ENCODE measurements at places on chromosomes 1 and 21.

- DNase-seq, result no peak
These were observed 37.1 kb downstream of the ATF6 start for GRCh38 chr1:161803181-161803580.

DNA sequence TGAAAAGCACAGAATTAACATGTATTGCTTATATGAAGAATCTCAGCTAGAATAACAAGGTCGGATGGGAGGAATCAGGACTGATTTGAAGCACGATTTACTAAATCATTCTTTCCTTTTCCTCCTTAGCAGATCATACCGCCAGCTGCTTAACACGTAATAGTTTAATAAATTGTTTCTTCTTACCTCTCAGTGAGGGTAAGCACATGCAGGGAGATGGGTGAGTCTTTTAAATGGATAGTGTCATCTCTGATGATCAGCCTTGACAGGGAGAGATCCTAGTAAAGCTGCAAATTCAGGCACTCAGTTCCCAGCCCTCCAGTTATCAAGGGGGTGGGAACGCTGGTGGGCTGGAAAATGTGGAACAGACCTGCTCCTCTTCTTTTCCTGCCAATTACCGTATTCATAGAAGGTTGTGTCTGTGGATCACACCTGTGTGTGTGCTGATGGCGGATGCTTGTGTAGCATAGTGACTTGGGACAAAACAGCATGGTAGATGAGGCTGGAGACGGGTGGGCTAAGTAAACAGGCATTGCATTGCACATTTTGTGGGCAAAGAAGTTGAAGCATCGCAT, 30.7 kb downstream of the NTPCR start:
- DNase-seq, result no peak

GRCh38 chr1:21260405-21261125, 29.7 kb downstream of the ECE1 start:
- DNase-seq, result no peak

GRCh38 chr1:94438692-94439276, 20.6 kb downstream of the ABCD3 start:
- DNase-seq, result no peak

- no peak for DNase-seq
These were observed 25.3 kb upstream of the BTG2 start for GRCh38 chr1:203280061-203280460.

DNA sequence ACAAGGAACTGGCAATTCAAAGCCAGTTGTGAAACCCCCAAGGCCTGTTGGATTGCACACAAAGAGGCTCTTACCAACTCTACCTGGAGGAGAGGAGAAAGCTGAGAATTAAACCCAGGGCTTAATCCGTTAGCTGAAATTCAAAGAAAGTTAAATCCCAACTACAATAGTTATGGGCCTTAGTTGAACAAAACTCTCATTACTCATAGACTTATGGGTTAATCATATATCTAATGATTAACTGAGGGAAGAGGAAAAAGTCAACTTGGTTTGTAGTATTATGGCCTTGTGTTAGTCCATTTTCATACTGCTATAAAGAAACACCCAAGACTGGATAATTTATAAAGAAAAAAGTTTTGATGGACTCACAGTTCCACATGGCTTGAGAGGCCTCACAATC, 838.2 kb upstream of the ADGRL2 start:
- DNase-seq, result no peak

DNA sequence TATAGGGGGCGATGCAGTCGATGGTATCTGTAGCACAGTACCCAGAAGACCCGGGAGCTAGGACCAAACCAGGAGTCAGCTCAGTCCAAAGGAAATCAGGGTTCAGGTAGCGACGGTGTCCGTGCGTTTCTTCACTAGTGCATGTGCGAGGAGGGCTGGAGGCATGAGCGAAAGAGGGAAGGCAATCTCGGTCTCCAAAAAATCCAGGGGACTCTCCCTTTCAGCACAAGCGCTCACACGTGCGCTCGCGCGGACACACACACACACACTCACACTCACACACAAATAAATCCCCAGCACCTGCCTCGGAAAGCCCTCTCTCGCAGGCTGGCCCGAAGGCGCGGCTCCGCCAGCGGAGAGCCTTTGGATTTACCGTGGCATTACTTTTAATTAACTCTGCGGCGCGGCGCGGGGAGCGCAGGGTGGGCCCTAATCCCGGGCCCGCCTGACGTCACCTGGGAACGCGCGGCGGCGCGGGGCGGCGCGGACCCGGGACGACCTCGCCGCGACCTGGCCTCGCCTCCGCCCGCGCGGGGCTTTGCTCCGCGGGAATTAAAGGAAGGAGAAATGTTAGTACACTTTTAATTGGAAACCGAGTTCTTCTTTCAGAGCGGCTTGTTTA, 121.2 kb downstream of the LMX1A start:
- DNase-seq, result no peak

DNA sequence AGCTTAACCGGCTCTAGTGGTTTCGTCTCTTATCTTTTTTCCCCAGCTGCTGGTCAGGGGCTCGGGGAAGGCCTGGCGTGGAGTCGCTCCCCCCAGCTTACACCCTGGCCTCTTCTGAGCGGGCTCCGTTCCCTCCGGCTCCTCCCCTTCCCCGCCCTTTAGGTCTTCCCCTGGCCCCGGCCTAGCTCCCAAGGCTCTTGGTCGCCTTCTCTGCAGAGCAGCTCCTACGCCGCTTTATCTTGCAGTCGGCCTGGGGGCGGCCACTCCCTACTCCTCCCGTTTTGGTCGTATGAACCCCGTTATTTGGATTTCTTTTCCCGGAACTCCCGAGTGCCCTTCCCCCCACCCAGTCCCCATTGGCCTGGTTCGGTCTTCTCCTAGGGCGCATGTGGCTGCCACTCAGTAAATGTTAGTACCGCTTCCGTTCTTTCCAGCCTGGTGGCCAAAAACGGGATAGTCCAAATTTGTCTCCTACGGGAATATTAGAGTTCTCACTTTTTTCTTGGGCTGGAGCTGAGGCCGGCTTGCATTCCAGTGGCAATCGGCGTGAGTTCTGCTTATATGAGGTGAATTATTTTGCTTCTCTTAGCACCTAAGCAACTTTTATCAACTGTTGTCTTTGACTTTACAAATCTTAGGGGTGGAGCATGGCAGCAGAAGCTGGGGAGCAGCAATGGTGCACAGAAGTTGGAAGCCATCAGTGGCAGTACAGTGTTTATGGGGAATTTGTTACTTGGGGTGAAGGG, 467 bp downstream of the THRAP3 start:
- DNase-seq, result no peak

DNA sequence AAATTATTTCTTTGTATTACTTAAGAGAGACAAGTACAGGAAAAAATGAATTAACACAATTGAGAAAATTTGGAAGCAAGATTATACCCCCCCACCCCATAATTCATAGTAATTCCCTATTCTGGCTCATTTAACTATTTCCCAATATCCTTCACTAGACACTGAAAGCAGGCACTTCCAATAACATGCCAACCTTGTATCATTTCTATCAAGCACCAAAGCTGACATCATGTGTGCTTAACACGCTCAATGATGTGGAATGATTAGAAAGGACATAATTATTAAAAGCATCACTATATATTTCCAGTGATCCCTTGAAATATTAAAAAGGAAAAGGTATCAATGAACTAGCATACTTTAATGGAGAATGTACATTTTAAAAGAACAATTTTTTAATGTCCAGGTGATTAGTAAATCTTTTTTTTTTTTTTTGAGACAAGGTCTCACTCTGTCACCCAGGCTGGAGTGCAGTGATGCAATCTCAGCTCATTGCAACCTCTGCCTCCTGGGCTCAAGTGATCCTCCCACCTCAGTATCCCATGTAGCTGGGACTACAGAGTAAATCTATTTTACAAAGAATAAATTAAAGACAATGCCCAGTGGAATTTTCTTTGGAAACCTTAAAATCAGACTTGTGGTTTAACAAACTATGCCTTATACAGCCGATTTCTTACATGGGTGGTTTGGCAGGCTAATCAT, 443.9 kb downstream of the DSCAM start:
- DNase-seq, result no peak

GRCh38 chr1:109091078-109091838, 694 bp downstream of the TMEM167B start:
- peak; percentile 44 for DNase-seq

GRCh38 chr1:66325594-66326380, 208.2 kb upstream of the SGIP1 start:
- DNase-seq, result no peak

- DNase-seq, result no peak
These were observed 4.7 kb upstream of the ADARB1 start for GRCh38 chr21:45069711-45070110.

- no peak for DNase-seq
These were observed 70.2 kb downstream of the SWT1 start for GRCh38 chr1:185227161-185227560.

GRCh38 chr21:26925636-26926035, 41.3 kb downstream of the ADAMTS5 start:
- DNase-seq, result no peak

DNA sequence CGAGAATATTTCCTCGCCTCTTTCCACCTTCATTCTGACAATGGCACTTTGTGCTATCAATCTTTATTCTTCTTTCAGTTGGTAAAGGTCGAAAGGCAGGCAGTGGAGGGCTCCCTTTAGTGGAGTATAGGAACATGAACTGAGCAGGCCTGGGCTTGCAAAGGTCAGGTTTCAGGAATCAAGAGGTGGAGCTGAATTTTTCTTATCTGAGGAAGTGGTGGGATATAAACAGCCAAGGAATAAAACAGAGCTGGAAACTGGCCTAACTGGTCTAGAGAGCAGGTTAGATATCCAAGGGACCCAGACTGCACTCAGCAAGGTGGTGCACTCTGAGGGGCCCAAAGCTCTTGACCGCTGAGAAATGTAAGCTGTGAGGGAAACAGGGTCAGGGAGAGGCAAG, 99.1 kb downstream of the PLA2G4A start:
- DNase-seq, result no peak

GRCh38 chr1:41135196-41135947, 106.7 kb downstream of the SCMH1 start:
- no peak for DNase-seq

- DNase-seq, result no peak
These were observed 233.5 kb downstream of the PLPP3 start for GRCh38 chr1:56345831-56346230.

GRCh38 chr1:20343149-20343937, 52.7 kb downstream of the VWA5B1 start:
- DNase-seq, result peak; percentile 40

GRCh38 chr1:19814681-19815503, at the start of gene RNF186:
TSS of gene RNF186 (minus strand) at chr1:19815283. CDS start at chr1:19815101, 182 bp downstream.
- no peak for DNase-seq

- DNase-seq, result no peak
These were observed 245.7 kb upstream of the RGS18 start for GRCh38 chr1:191912517-191912916.

DNA sequence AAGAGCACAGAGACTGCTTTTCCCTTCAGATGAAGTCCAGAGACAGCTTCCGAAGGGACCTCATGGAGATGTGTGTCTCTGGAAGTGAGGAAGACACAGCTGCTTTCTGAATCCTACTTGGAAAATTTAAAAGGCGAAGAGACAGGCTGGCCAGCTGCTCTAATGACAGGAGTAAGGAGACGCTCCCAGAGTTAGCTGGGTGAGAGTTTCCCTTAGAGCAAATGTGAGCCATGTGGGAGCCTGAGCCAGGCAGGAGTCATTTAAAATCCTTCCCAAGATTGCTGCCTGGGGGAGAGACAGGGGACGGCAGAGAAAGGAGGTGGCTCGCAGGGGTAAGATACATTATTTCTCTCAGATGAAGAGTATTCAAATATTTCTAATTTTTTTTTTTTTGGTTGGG, 53.1 kb downstream of the ZNF326 start:
- DNase-seq, result no peak

GRCh38 chr1:160108888-160109662, 6.5 kb upstream of the ATP1A2 start:
- peak; percentile 60 for DNase-seq

DNA sequence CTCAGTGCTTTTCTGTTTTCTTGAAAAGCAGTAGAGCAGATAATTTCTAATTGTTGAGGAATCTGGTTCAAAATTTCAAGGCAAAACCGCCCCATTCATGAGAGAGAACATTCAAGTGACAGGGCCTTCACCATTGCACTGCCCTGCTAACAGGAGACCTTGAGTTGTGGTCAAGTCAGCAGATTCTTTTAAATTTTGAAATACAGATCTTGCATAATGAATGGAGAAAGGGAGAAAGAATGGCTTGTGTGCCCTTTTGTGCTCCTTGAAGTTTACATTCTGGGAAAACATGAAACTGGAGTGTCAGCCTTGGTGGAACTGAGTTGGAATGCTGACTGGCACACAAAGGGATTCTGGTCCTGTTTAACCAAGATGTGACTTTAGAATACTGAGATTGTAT, 164.5 kb upstream of the UBE2U start:
- DNase-seq, result no peak

GRCh38 chr1:216209125-216209524, 214.1 kb downstream of the USH2A start:
- DNase-seq, result no peak

- DNase-seq, result no peak
These were observed 47.9 kb upstream of the LEPR start for GRCh38 chr1:65372557-65372956.

GRCh38 chr1:224178894-224179293, 4.1 kb upstream of the DEGS1 start:
- no peak for DNase-seq

GRCh38 chr21:25934771-25935224, 200.0 kb downstream of the GABPA start:
- DNase-seq, result peak; percentile 26

GRCh38 chr1:63319046-63320021, 3.0 kb upstream of the FOXD3 start:
- DNase-seq, result peak; percentile 28

DNA sequence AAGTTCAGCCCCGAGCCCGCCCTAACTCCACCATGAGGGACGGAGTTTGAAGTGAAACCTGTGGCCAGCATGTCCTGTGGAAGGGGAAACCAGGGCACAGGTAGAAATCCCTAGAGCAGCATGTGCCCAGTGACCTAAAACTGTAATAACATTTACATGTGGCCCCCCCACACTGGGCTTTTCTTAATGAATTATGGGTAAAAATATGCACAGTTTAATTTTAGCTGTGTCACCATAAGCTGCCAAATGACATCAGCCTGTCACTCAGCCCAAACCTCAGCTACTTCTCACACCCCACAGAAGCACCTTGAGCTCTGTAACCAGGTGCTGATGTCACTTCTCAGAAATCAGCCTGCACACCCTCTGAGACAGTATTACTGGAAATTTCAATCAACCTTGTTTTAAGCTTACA, 50.0 kb upstream of the SLC19A1 start:
- peak; percentile 82 for DNase-seq

DNA sequence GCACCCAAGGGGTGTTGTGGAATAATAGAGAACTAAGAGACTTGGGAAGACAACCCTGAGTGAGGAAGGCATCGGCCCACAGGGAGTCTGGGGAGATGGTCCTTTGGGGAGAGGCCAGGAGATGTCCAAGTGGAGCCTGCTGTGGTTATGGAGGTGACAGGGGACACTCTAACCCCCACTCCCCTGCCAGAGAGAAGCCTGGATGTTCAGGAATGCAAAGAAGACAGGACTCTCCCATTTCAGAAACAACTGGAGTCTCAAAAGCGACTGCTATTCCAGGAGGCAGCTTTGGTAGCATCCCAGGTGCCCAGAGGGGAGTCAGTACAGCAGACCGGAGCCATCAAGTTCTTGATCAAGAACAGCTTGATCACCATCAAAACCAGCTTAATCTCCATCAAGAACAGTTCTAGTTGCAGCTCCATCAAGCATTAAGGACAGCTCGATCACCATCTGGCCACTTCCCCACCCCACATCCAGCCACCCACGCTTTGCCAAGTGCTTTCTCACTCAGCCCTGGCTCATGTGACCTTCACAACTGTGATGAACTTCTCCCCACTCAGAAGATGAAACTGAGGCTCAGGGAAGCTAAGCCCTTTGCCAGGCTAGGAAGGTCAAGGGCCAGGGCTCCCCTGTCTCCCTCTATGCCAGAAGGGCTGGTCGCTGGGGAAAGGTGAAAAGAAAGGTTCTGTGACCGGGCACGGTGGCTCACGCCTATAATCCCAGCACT, 743 bp downstream of the CD52 start:
- peak; percentile 71 for DNase-seq
